AG10803 (cell line): ENCODE measurements at places on chromosomes 2 and 18.

DNA sequence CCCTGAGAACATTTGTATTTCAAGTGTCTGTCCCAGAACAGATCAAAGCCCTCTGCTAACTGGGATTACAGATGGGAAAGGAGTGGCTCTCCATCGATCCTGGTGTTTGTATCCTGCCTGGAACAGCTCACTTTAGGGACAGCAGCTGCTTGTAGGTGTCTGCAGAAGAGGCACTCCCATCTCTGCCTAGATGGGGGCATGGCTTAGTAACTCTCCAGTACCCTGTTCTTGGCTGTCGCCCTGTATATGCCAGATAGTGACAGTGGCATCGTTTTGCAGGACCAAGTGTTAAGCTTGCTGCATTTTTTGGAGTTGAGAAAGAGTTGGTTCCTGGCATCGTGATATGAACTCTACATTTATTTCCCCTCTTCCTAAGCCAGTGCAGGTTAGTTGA lies 189.9 kb downstream of the SH3RF3 start:
- DNase-seq = no peak

GRCh38 chr18:8559612-8560186 lies 49.5 kb upstream of the RAB12 start:
- DNase-seq = peak; percentile 6

GRCh38 chr18:47930199-47930930 lies at the start of gene SMAD2:
SMAD2 (minus strand) TSS chr18:47930659; CDS start chr18:47896756, 33,903 bp downstream.
- DNase-seq = peak; percentile 70

- no peak for DNase-seq
These were observed 1098.9 kb upstream of the CHAC2 start for GRCh38 chr2:52668724-52669123.

GRCh38 chr18:78908462-78909260 lies 71.0 kb upstream of the SALL3 start:
- DNase-seq = no peak

GRCh38 chr2:131035112-131035825 lies 58.0 kb downstream of the FAM168B start:
- no peak for DNase-seq

GRCh38 chr2:196291873-196292800 lies 120.8 kb upstream of the STK17B start:
- DNase-seq = no peak

GRCh38 chr2:217909156-217909820 lies 93.5 kb downstream of the TNS1 start:
- DNase-seq = no peak

GRCh38 chr18:33781429-33781828 lies 203.4 kb downstream of the ASXL3 start:
- DNase-seq = no peak

- peak; percentile 4 for DNase-seq
These were observed 34.9 kb downstream of the PTCD3 start for GRCh38 chr2:86140969-86141392.

GRCh38 chr2:239679755-239680154 lies 278.9 kb upstream of the HDAC4 start:
- no peak for DNase-seq

- no peak for DNase-seq
These were observed 204.6 kb upstream of the APCDD1 start for GRCh38 chr18:10249801-10250200.

DNA sequence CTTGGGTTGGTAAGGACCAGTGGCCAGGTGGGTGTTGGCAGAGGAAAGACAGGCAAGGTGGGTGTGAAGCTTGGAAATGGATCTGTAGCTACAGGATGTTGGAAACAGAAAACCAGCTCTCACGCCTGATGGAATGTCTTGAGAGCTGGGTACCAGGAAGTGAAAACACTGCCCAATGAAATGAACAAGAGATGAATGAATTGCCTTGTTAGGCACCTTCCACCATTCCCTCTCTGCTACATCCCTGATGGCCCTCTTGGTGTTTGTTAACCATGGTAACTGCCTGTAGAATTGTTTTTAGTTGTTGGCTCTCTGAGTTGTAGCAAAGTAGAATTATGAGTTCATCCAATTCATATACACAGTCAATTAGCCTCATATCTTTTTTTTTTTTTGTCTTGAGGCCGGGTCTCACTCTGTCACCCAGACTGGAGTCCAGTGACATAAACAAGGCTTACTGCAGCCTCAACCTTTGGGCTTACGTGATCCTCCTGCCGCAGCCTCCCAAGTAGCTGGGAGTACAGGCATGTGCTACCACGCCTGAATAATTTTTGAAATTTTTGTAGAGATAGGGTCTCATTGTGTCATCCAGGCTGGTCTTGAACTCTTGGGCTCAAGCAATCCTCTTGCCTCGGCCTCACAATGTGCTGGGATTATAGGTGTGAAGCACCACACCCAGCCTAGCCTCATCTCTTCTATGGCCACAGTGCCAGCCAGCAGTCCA lies 9.5 kb downstream of the KCMF1 start:
- DNase-seq = no peak

- DNase-seq = no peak
These were observed 97.8 kb downstream of the B3GNT2 start for GRCh38 chr2:62293490-62294271.

DNA sequence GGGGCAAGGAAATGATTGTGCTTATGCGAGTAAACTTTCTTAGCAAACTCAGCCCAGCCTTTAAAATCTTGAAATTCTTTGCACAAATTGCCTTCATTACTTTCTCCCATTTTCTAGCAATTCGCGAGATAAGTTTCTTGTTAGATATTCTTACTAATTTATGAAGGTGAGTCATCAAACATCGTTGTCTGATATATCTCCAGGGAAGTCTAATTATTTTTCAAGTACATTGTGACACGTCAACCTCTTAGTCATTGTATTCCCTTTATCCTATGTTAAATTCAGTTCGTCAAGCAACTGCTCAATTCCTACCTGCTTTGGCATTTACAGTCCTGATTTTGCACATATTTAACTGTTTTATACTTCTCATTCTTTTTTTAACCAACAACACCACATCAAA lies 854.5 kb upstream of the CRIM1 start:
- DNase-seq = no peak

- DNase-seq = no peak
These were observed 206.1 kb downstream of the HAUS1 start for GRCh38 chr18:46310258-46310657.

DNA sequence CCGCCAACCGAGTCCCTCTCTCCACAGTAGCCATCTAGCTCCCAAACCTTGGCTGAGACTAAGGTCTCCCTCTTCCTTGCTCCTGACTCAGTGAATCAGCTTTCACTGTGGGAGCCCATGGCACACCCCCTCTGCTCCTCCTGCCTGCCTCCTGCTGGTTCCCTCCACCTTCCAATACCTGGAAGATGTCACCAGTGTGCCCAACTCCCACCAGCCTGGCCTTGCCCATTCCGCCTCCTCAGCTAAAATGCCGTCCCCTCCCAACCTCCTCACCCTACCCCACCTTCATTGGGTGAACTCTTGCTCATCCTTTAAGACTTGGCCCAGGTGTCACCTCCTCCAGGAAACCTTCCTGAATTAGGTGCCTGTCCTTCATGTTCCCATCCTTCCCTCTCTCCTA lies 129.9 kb upstream of the SMAD2 start:
- no peak for DNase-seq

GRCh38 chr2:111128096-111128495 lies 7.4 kb downstream of the BCL2L11 start:
- DNase-seq = no peak

GRCh38 chr2:133123904-133124303 lies 444.4 kb downstream of the NCKAP5 start:
- no peak for DNase-seq

- no peak for DNase-seq
These were observed 80.8 kb upstream of the PPP1CB start for GRCh38 chr2:28670856-28671255.

GRCh38 chr2:180130403-180130802 lies 123.3 kb upstream of the CWC22 start:
- DNase-seq = peak; percentile 10

DNA sequence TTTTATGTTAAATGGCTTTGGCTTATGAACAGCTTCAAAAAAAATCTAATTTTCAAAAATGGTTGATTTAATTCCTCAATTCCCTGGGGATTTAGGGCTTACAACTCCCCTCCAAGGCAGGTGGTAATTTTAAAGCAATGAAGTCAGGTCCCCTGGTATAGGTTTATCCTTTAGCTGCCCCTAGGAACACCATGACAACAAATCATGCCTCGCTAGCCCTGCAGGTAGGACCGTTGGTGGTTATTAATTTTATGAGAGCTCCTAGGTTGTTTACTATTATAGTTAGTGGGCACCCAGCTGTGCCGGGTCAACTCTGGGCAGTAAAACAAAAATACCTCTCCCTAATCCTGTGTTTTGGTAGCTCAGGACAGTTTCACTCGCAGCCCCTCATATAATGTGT lies 26.2 kb upstream of the MBOAT2 start:
- DNase-seq = no peak

DNA sequence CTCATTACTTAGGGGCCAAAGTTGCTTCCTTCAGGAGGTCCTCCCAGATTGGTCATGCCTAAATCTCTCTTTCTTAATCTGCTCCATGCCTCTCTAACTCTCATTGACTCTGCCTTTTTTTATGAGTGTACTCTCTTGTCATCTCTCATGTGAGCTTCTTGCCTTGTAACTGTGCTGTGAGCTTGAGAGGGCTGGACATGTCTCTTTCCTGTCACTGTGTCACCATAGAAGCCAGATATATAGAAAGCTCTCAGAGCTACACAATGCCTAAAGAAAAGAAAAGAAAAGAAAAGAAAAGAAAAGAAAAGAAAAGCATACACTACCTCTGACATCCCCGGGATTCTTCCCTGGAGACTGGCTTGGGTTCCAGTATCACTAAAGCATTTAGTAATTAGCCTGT lies 161.5 kb upstream of the SKOR2 start:
- no peak for DNase-seq

GRCh38 chr2:102155703-102156515 lies 13.4 kb downstream of the IL1R1 start:
- DNase-seq = peak; percentile 88

GRCh38 chr2:167333245-167333644 lies 445.0 kb downstream of the XIRP2 start:
- no peak for DNase-seq
